ENCODE measurements at places on chromosomes 2 and 18.
A peak's percentile ranks its signal among the peaks of the same experiment; 100 is the strongest.

DNA sequence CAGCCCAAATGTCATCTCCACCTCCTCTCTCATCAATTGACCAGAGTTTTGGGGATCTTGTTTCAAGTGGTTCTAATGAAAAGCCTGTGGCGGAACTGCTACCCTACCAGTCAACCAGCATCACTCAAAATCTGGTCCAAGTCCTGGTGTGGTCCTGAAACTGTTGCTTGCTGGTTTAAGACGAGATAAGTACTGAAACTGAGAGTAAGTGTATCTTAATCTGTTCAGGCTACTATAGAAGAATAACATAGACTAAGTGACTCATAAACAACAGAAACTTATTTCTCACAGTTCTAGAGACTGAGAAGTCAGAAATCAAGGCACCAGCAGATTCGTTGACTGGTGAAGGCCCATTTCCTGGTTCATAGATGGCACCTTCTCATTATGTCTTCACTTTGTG, 879 bp upstream of the GALNT5 start:
- no peak for DNase-seq

- DNase-seq: no peak
Measured at GRCh38 chr18:60812921-60813320, 440.3 kb upstream of the MC4R start.

DNA sequence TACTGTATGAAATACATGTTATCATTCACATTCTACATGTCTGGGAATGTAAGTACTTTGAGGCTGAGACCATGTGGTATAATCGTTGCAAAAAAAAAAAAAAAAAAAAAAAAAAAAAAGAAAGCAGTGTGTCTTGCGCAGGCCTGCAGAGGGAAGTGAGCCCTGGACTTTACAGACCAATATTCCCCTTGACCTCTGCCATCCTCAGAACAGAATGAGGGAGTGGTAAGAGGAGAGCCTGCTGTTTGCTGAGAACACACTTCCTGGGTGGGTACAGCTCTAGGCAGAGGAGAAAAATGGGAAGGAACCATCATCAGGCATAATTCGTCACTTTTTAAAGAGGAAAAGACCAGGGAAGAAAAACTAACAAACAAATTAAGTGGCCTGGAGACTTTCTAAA, 28.8 kb upstream of the TBC1D8 start:
- DNase-seq: no peak

DNA sequence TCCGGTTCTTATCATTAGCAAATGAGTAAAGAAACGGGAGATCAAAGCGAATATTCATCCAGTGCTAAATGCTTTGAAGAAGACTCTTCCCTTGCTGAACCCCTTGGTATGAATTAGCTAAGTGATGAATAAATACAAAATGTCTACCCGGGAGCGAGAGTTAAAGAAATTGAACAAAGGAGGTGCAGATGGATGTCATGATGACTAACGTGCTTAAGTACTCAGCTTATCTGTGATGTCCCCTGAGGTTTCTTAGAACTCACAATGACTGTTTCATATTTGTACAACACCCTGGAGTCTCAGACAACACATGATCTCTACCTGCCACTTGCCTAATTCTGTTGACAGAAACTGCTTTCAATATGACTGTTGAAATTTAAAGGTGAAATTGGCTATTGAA, 148.5 kb downstream of the TMEM200C start:
- no peak for DNase-seq

DNA sequence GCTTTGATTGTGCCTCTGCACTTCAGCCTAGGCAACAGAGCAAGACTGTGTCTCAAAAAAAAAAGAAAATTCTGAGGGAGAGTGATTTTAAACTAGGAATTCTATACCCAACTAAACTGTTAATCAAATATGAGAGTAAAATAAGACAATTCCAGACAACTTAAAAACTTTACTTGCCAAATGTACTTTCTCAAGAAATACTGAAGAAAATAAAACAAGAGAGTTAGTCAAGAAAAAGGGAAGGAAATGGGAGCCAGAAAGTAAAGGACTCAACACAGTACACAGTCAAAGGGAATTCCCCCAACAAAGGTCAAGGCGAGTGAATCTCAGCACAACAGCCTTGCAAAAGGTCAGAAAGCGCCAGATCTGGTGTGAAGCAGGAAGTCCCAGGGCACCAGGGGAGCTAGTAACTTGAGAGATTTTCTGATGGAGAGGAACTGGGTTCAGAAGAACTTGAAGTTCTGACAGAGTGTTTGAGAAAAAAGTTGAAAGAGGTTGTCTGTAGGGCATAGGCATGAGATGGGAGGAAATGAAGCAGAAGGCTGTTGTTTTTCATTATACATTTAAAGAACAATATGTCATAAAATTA, 22.6 kb upstream of the TBC1D8 start:
- peak; percentile 5 for DNase-seq

GRCh38 chr2:195022508-195022830, 634.6 kb upstream of the SLC39A10 start:
- no peak for DNase-seq

GRCh38 chr18:3790703-3791102, 340.7 kb downstream of the TGIF1 start:
- DNase-seq: no peak

- DNase-seq: no peak
Measured at GRCh38 chr18:61741881-61742454, 150.8 kb downstream of the RNF152 start.

GRCh38 chr2:9897331-9897737, 54.1 kb downstream of the TAF1B start:
- DNase-seq: peak; percentile 11

GRCh38 chr2:136392897-136393505, 275.1 kb upstream of the CXCR4 start:
- no peak for DNase-seq

DNA sequence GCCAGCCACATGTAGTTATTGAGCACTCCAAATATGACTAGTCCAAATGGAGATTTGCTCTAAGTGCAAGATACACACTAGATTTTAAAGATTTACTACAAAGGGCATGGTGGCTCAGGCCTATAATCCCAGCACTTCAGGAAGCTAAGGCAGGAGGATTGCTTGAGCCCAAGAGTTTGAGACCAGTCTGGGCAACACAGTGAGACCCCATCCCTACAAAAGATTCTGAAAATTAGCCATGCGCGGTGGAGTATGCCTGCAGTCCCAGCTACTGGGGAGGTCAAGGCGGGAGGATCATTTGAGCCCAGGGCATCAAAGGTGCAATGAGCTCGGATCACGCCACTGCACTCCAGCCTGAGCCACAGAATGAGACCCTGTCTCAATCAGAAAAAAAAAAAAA, 93.5 kb upstream of the HNRNPA3 start:
- no peak for DNase-seq

DNA sequence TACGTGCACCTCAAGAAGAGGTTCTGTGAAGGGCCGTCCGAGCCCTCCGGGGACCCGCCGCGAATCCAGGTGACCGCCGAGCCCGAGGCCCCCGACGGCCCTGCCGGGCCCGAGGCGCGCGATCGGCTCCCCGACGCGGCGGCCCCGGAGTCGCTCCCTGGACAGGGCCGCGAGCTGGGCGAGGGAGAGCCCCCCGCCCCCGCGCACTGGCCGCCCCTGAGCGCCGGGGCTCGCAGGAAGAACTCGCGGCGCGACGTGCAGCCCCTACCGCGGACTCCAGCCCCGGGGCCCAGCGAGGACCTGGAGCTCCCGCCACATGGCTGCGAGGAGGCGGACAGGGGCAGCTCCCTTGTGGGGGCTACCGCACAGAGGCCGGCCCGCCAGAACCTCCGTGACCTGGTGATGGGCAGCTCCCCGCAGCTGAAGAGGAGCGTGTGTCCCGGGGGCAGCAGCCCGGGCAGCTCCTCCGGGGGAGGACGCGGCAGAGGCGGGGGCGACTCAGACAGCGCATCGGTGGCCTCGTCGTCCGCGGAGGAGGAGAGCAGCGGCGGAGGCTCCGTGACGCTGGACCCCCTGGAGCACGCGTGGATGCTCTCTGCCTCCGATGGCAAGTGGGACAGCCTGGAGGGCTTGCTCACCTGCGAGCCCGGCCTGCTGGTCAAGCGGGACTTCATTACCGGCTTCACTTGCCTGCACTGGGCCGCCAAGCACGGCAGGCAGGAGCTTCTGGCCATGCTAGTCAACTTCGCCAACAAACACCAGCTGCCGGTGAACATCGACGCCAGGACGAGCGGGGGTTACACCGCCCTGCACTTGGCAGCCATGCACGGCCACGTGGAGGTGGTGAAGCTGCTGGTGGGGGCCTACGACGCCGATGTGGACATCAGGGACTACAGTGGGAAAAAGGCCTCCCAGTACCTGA, 812 bp downstream of the SOWAHC start:
- DNase-seq: peak; percentile 2

DNA sequence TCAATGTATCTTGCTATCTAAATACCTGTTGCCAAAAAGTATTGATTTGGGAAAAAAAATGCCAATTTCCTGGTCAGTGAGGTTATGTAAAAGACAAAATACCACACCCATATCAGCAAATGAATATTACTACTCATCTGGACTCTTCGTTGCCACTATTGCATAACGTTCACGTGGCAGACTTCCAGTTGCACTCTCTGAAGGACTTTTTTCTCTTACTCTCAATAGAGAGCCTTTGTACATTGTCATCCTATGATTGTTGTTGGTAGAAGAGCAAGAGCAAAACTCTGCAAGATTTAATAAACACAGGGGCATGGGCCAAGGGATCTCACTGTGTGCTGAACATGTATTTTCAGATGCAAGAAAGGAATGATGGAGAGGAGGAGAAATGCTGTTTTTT, 689.8 kb downstream of the MBD2 start:
- DNase-seq: no peak

- DNase-seq: no peak
Measured at GRCh38 chr2:15772086-15772595, 168.2 kb upstream of the MYCN start.

GRCh38 chr18:62702259-62702658, 13.1 kb upstream of the PHLPP1 start:
- no peak for DNase-seq

GRCh38 chr18:67813380-67814028, 297.0 kb upstream of the DSEL start:
- no peak for DNase-seq

DNA sequence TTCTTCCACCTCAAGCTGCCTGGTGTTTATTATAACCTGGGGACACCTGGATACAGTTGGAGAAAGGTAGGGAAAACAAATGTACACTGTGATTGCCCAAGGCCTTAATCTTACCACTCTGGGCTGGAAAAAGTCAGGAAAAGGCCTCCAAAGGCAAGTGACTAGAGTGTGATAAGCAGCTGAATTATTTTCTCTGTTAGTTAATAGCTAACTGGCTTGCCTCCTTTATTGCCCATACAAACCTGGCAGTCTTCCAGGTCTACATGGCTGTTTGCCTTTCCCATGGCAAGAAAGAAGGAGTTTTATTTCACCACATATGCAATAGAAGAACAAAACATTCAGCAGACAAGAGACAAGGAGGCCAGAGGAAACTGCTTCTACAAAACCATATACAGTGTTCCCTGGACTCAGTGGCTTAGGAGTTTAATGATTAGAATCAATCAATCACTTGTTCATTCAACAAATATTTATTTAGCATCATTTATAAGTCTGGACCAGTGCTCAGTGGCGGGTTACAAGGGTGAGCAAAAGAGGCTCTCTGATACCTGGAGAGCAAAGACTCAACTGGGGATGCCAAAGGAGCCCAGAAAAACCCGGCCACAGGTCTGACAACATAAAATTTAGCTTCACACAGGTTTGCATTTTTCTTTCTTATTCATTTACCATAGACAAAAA, 27.5 kb upstream of the SUCLG1 start:
- no peak for DNase-seq

- no peak for DNase-seq
Measured at GRCh38 chr2:99706735-99707134, 216.9 kb upstream of the REV1 start.

- no peak for DNase-seq
Measured at GRCh38 chr2:201242571-201243277, 17.6 kb upstream of the CASP8 start.

GRCh38 chr2:239594772-239595608, 194.2 kb upstream of the HDAC4 start:
- no peak for DNase-seq

DNA sequence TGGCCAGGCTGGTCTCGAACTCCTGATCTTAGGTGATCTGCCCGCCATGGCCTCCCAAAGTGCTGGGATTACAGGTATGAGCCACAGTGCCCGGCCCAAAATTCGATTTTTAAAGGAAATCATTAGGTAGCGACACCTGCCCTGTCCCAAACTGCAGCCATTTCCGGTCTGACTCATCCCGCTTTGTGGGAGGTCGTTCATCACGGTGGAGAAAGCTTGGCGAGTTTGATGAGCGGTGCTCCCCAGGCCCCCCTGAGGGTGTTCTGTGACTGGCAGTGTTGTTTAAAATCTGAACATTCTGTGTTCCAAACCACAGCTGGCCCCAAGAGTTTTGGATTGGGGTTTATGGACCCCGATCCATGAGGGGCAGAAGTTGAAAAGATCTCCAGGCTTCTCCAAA, 53.0 kb upstream of the GLI2 start:
- no peak for DNase-seq

- DNase-seq: no peak
Measured at GRCh38 chr18:35736696-35737095, 155.2 kb downstream of the GALNT1 start.

DNA sequence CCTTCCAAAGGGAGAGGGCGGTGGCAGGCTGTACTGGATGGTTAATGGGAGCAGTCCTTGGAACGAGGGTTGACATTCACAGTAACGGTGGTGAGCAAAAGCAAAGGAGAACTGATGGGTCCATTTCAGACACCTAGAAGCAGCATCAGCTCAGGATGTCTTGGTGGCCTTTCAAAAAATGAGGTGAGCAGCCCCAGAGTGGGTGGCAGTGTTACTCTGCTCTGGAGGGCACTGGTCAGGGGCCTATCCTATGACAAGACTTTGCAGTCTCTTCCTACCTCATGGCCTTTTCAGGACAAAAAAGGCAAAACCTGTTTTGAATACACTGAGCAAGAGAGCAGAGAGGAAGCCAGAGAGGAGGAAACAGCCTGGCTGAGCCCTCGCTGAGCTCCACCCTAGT, 23.5 kb downstream of the CAPN14 start:
- no peak for DNase-seq

DNA sequence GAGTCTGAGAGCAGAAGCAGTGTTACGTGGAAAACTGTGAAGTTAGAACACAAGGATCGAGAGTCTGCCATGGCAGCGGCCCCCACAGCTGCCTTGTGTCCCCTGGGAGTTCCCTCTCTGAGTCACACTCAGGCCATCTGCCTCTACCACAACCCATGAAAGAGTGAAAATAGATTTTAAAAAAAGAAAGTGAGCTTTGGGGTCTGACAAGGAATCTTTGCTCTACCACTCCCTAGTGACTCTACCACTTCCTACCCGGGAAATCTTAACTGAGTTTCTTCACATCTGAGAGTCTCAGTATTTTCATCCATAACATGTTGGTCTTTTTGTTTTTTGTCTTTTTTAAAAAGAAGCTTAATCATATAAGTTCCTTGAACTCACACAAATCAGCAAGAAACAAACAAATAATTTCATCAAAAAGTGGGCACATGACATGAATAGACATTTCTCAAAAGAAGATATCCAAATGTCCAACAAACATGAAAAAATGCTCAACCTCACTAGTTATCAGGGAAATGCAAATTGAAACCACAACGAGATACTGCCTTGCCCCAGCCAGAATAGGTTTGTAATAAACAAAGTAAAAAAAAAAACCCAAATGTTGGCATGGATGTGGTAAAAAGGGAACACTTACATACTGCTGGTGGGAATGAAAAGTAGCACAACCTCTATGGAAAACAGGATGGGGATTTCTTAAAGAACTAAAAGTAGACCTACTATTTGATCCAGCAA, 2.4 kb upstream of the MSGN1 start:
- DNase-seq: no peak

- no peak for DNase-seq
Measured at GRCh38 chr18:79210002-79210910, 141.1 kb downstream of the ATP9B start.
